ENCODE measurements at places on chromosomes 7 and 10.

DNA sequence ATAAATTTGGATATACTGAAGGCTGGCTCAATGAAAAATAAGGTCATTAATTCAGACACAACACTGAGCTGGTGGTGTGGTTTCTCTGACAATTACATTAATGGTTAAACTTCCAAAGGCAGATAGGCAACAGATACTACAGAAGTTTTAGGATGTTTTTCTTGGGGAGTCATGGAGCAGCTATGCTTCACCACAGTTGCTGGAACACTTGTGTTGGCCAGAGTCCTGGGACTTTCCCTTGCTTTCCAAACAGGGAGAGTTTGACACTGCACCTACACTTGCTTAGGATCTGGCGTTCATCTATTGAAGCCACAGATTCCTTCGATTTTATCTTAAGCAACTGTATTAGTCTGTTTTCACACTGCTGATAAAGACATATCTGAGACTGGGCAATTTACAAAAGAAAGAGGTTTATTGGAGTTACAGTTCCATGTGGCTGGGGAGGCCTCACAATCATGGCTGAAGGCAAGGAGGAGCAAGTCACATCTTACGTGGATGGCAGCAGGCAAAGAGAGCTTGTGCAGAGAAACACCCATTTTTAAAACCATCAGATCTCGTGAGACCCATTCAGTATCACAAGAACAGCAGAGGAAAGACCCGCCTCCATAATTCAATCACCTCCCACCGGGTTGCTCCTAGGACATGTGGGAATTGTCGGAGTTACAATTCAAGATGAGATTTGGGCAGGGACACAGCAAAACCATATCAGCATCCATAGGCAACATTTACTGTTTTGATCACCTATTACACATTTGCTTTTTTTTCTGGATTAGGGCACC lies 27.8 kb upstream of the TMEM178B start:
- DNase-seq, result no peak

DNA sequence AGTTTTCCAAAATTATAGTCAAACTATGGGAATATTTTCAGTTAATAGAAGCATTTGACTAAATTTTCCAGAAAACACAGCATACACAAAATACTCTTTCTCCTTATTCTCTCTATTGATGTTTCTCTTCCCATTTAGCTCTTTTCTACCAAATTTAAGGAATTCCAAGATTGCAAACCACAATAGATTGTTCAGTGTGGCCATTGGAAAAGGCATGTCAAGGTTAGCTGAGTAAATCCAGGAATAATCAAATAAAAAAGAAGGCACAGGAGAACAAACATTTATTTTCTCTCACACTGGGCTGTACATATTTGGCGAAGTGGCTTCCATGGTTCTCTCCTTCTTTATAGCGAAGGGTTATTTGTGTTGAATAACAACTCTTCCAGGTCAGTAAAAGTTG lies 117.3 kb downstream of the THSD7A start:
- no peak for DNase-seq

GRCh38 chr10:10995120-10995519 lies 22.6 kb upstream of the CELF2 start:
- no peak for DNase-seq

GRCh38 chr7:26948617-26949118 lies 84.3 kb upstream of the SKAP2 start:
- no peak for DNase-seq

DNA sequence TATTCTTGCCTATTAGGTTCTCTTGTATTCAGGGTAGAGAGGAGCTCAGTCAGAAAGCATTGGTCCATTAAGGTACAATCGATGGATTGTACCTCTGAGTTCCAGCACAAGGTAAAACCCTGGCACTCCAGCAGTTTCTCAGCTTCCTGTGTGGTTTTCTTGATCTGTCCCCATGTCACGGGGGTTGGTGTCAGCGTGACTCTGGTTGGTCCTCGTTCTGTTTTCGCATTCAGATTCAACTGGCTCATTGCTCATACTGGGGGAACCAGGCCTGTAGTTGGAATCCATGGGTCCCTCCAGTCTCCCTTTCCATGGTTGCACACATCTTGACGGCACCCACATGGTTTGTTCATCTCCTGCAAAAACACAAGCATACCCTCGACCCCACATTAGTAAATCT lies 32.7 kb upstream of the RASGEF1A start:
- DNase-seq, result peak; percentile 40

DNA sequence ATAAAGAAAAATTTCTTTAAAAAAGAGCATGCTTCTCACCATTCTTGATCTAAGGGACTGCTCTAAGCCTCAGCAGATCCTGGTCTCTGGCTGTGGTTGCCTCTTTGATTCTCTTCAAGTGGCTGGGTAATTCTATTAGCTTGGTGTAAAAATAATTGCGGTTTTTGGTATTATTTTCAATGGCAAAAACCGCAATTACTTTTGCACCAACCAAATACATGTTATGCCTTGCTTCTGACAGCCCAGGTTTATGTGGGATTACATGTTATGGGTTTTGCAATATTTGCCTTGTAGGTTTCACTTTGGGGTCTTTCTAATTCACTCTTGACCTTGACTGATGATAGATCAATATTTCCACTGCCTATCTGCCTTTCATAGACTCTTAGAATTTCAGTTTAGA lies 20.0 kb upstream of the CREB5 start:
- no peak for DNase-seq

DNA sequence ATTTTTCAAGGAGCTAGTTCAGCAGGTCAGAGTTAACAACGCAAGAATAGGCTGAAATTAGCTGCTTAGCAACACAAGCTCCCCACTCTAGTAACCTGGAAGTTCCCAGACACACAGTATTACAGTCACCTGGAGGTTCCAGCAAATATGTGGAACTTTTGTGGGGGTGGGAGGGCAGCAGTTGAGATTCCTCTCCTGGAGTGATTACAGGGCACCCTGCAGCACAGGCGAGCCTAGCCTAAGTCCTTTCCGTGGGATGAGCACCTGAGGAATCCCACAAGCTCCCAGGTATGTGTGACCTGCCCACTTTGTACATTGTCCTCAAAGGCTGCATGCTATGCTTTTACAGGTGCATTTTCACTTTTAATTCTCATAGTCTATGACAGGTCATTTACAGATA lies 13.6 kb downstream of the TPK1 start:
- DNase-seq, result no peak

DNA sequence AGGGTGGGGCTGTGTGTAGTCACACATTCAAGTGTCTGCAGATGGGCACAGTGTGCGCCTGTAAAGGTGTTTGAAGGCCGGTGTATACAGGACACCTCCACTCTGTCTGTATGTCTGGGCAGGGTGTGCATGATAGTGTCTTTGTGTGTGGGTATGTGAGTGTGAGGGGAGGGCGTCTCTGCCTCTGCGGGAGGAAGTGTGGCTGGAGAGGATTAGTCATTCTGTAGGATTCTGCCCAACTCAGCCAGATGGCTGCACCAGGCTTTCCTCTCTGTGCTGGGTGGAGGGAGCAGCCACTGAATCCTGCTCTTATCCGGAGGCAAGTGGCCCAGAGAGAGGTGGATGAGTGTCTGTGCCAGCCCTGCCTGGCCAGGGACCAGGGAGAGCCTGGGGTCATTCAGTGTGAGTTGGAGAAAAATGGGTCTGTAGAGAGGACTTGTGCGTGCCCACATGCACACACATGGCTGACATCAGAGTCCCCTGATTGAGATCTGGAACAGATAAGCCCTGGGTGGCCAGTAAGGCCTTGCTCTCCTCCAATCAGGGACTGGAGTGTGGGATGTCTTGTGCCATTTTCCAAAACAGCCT lies 1.7 kb downstream of the SFXN3 start:
- DNase-seq, result no peak

- no peak for DNase-seq
Measured at GRCh38 chr10:33349268-33349667, 14.8 kb upstream of the NRP1 start.

DNA sequence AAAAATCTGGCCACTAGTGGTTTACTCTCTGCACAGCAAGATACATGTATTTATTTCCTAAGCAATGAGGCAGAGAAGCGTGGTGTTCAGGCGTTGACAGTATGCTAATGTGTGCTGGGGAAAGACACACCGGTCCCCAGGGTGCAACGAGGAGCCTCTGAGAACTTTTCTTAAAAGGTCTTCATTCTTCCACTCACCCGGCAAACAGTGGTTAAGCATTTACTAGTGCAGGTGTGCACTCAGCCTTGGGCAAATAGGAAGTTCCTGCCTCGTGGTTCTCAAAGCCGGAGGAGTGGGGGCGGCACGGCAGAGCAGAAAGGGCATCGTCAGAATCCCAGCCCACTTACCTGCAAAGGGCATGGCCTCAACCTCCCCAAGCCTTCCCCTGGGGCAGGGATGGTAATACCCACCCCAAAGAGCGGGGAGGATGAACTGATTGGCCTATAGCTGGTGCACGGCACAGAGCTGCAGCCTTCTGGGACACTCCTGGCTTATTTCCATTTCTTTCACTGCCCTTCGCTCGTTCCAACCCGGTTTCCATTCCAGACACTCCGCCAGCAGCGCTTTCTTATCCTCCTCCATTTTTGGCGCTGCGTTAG lies 184.3 kb upstream of the CTBP2 start:
- DNase-seq, result no peak

- DNase-seq, result no peak
Measured at GRCh38 chr7:12294701-12295100, 83.6 kb downstream of the TMEM106B start.

DNA sequence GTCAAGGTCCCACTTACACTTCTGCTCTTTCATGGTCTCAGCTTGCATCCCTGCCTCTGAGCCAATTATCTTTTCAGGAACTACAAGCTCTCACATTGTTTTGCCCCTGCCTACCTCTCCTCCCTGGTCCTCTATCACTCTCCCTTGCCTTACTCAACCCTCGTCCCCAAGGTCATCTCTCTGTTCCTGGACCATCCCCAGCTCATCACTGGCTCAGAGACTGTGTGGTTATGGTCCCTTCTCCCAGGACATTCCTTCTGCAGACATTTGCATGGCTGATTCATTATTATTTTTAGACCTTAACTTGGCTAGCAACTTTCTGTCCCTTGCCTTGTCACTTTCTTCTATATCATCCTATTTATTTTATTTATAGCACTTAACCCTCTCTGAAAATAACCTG lies 17.8 kb upstream of the GPAM start:
- DNase-seq, result no peak

DNA sequence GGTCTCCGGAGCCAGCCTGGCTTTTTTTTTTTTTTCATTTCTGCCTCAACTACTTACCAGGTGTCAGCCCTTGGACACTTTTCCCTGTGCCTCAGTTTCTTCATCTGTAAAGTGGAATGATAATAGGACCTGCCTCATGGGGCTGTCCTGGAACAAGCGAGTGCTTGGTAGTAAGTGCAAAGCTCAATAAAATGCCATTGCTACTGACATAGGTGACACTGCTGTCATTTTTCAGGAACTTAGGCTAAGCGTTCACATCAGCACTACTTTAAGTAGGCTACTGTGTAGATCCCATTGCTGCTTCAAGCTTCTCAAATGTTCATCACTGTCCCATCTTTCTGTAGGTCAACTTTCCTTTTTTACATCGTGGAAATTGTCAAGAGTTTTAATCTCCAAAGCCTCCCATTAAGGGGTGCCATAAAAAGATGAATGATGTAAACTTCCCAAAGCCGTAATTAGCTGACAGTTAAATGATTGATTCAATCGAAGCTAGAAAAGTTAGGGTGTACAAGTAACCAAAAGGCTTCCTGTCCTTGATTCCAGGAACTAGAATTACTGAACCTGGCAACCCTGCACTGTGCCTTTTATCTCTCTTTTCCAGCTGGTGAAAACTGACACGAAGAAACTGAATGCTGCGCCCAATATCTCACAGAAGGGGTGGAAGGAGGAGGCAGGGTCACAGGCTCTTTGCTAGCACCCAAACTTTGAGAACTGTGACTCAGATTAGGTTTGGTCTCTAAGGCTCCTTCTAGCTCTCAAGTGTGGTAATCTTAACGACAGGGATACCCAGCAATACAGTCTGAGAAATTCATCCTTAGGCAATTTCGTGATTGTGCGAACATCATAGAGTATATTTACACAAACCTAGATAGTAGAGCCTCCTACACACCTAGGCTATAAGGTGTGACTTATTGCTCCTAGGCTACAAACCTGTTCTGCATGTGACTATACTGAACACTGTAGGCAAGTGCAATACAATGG lies 861 bp upstream of the USP6NL start:
- DNase-seq, result no peak

GRCh38 chr10:98516352-98516751 lies 69.6 kb upstream of the HPS1 start:
- no peak for DNase-seq

DNA sequence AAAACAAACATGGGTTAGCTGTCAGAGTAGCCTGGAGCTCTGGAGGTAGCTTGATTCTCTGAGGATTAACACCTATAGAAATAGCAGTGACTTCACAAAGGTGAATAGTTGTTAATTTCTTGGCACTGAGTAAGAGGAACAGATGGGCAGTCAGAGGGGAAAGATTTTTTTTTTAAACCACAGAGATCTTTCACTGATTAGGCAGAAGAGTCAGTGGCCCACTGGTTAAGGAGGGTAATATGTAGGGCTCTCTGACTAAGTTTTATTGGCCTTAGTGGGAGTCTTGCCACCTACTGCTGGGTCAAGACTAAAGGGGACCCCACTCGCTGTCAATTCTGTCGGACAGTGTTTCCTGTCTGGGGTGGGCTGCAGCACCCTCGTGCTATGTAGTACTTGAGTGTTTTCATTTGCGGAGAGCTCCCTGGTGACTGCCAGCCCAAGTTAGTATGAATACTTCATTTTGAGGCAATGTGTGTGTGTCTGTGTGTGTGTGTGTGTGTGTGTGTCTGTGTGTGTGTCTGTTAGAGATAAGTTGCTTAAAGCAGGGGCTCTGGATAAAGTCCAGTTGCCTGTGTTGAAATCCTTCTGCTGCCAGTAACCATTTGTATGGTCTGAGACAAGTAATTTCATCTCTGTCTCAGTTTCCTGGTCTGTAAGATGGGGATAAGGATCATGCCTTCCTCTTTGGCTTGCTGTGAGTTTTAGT lies 145.2 kb downstream of the ARID5B start:
- peak; percentile 47 for DNase-seq

- DNase-seq, result no peak
Measured at GRCh38 chr10:43355749-43356371, 15.6 kb upstream of the FXYD4 start.

GRCh38 chr10:23725548-23725947 lies 286.7 kb downstream of the OTUD1 start:
- DNase-seq, result no peak

- no peak for DNase-seq
Measured at GRCh38 chr10:84353052-84353803, 24.8 kb downstream of the CCSER2 start.

GRCh38 chr10:42781893-42782445 lies 626 bp upstream of the BMS1 start:
- DNase-seq, result no peak

DNA sequence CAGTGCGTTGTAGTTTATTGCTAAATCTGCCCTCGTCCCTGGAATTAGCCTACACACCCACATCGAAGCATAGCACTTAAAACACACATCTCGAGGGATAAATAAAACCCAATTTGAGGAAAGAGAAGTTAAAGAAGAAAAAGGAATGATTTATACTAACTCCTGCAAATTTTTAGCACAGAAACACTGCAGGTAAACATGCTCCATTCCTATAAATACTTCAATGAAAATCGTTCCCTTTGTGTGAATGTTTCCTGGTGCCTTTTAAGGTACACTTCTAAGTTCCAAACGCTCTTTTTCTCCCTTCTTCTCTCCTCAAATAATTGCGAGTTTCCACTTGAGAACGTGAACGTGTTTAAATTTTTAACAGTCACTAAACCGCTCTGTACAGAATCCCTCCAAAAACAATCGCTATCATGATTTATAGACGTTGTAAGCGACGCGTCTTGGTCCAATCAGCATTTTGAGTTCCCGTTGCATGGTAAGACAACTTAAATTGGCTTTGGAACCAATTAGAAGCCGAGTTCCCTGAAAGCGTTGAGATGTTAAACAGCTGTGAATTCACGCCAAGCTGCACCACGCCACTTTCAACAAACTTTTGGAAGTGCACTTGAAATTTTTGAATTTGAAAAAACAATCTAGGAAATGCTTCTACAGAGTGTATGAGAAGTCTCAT lies 12.5 kb upstream of the EBLN1 start:
- peak; percentile 28 for DNase-seq

Data from activated T-cell treated with anti-CD3 and anti-CD28 coated beads, Interleukin-2, amount 50 U/mL, for 1 hour (primary cell).